ENCODE measurements at places on chromosomes 1 and 21.

GRCh38 chr1:206633708-206634121 is 1.6 kb upstream of the DYRK3 start:
- DNase-seq, result peak; percentile 95

DNA sequence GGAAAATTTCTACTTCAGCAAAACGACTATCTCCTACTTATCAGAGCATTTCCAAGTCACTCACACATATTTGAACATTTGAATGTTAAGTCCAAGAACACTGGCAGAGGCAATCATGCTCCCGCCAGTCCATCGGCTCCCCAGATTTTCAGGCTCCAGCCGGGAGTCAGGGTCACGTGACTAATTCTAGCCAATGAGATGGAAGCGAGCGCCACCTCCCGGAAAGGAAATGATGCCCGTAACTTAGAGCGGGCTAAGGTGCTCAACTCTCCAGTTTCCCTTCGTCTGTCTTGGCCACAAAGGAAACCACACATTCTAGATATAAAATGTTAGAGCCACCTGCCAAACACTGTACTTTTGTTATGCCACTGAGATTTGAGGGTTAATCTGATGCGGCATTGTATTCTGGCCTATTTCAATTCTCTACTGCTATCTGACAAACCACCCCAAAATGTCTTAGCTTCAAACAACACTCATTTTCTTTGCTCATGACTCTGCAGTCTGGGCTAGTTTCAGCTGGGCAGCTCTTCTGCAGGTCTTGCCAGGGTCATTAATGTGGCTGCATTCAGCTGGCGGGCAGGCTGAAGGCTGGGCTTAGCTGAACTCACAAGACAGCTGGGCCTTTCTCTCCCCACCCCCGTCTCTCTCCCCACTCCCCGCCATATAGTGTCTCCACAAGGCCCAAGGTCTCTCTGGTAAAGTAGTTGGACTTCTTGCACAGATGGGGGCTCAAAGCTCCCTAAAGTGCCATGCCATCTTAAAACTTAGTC is 16.5 kb upstream of the LHX4 start:
- peak; percentile 23 for DNase-seq

DNA sequence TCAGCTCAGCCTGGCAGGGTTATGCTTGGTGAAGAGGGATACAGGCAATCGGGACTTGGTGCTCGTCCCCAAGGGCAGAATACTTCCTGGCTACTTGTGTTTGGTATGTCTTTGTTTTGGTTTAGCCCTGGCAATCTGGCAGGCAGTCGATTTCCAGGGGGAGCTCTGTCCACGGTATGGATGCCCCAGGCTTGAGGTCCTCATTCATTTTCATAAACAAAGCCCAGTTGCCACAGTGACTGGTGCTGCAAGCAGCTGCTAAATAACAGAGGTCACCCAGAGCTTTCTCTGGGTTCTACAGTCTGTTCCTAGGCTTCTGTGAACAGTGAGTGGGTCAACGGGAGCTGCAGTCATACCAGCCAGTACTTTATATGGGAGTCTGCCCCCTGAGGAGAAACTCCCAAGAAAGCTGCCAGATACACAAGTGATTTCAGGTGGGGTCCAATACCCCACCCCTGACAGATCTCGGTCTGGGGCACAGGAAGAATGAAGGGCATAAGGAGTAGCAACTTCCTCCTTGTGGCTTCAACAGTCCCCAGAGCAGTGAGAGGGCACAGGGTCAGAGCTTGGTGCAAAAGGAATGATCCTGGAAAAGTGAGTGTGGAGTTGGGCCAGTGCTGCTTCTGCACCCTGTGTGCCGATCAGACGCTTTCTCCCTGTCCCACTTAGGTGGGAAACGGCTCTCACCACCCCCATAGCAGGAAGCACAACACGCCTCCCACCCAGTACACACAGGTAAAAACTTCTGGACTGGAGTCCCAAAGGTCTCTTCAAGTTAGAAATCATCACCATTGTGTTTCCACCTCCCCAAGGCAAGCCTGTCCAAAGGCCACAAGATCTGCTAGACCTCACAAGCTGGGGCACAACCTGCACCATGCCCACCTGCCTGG is 55.5 kb downstream of the TGFBR3 start:
- peak; percentile 90 for DNase-seq

GRCh38 chr1:25034736-25035522 is 104.9 kb upstream of the RUNX3 start:
- no peak for DNase-seq

- DNase-seq, result no peak
Measured at GRCh38 chr1:84809023-84809422, 84.0 kb downstream of the LPAR3 start.

GRCh38 chr1:158527190-158527815 is 26.9 kb downstream of the OR6Y1 start:
- peak; percentile 50 for DNase-seq

- DNase-seq, result no peak
Measured at GRCh38 chr1:108075055-108075454, 110.1 kb upstream of the VAV3 start.

- DNase-seq, result no peak
Measured at GRCh38 chr1:14705824-14706223, 107.3 kb downstream of the KAZN start.

DNA sequence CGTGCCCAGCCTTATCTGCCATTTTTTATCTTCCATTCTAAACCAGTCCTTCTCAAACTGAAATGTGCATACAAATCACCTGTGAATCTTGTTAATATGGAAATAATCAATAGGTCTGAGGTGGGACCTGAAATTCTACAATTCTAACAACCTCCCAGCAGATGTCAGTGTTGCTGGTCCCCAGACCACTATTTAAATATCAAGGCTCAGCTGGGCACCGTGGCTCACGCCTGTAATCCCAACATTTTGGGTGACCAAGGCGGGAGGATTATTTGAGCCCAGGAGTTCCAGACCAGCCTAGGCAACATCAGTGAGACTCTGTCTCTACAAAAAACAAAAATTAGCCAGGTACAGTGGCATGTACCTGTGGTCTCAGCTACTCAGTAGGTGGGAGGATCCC is 4.1 kb downstream of the UQCRHL start:
- DNase-seq, result peak; percentile 43
